ENCODE measurements at places on chromosomes 3 and 15.

DNA sequence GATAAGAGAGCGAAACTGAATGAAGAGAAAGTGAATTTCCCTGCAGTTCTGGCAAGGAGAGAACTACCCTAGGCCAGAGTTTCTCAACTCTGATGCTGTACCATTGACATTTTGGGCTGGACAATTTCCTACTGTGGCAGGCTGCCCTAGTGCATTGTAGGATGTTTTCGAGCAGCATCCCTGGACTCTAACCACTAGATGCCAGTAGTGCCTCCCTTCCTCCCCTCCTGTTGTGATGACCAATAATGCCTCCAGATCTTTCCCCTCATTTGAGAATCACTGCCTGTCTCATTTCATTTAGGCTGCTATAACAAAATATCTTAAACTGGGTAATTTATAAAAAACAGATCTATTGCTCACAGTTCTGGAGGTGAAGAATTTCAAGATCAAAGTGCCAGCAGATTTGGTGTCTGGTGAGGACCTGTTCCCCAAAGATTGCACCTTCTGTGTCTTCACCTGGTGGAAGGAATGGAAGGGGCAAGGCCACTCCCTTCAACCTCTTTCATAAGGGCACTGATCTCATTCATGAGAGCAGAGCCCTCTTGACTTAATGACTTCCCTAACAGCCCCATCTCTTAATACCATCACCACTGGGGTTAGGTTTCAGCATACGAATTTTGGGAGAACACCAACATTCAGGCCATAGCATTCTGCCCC is 188.9 kb upstream of the MEIS2 start:
- no peak for DNase-seq

- DNase-seq, result no peak
These were observed 130.4 kb downstream of the FRMD5 start for GRCh38 chr15:44064706-44065105.

GRCh38 chr15:36557364-36557763 is 22.1 kb upstream of the CDIN1 start:
- no peak for DNase-seq

- DNase-seq, result no peak
These were observed 47.0 kb upstream of the ACKR4 start for GRCh38 chr3:132549890-132550578.

DNA sequence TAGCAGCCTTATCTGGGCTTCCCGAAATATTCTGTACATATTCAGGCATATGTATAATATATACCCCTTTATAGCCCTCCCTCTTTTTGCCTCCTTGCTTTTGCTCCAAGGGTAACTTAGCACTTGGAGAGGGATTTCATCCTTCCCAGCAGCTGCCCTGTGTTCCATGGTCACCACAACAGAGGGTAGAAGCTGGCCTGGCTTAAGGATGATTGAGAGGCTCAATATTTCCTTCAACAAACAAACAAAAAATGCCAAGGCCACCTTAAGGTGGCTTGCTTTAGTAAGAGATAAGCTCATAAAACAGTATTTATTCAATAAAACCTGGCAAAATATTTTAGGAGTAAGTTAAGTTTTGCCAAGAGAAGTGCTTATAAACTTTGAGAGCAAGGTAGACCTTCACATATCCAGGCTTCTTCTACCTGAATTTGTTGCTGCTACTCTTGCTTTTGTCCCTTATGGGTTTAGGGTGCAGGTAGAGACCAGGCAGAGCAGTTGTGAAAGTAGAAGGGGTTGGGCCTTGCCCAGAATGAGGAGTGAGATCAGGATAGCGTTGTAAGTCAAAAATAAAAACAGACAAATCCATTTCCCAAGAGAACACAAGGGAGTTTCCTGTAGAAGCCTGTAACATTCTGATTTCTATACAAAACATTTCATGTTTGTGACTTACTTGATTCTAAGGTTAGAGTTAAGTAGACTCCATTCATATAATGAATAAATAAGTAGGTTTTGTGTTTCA is 52.7 kb upstream of the ATOSA start:
- no peak for DNase-seq

DNA sequence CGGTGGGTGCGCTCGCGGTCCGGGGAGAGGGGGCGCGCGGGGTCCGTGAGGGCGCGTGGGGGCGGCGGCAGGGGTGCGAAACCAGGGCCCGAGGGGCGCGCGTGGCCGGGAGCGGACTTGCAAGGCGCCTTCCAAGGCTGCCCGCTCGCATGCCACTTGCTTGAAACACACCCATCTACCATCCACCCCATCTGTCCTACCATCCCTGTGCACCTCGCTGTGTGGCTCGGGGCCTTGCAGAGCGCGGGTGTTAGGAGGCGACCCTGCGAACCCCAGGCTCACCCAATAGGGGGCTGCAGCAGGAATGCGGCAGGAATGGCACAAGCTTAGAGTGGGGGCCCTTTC is 240 bp downstream of the CFAP100 start:
- DNase-seq, result no peak

DNA sequence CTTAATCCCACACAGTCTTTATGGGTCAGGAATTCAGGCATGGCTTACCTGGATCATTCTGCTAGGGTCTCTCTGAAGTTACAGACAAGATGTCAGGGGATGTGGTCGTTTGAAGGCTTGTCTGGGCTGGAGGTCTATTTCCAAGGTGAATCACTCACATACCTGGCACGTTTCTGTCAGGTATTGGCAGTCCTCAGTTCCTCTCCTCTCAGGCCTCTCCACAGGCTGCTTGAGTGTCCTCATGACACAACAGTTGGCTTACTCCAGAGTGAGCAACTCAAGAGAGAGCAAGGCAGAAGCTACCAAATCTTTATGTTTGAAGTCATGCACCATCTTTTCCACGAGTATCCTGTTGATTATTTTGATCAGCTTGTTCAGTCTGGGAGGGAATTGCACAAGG is 43.9 kb upstream of the PARP14 start:
- no peak for DNase-seq

DNA sequence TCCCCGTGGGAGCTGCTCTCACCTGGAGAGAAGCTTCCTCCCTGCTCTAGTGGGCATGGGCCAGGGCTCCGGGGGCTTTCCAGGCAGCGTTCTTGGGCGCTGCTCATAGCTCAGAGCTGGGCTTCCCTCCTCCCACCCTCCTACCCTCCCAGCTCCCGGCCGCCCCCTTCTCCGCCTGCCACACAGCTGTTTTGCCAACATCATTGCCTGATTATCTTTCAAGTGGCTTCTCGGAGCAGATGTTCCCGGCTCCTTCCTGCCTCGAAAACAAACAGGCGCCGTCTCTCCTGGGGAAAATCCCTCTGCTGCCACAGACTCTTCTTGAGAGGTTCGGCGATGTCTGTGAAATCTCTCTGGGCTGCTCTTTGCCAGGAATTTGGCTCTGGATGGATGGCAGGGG is 195.6 kb downstream of the RPLP1 start:
- no peak for DNase-seq

- DNase-seq, result no peak
These were observed 114.6 kb upstream of the TRIM42 start for GRCh38 chr3:140563206-140563760.

DNA sequence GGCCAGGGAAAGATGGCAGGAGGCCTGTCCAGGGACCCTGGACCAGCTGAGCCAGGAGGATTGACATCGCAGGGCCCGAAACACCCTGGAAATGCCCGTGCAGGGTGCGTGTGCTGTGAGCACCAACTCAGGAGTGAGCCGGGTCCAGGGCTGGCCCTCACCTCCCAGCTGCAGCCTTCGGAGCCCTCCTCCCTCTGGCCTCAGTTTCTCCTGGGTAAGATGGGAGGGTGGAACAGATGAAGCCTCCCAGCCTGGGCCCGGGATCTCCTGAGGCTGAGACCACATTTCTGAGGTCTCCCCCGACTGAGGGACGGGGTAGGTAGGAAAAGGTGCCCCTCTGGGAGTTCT is 5.3 kb upstream of the CALML4 start:
- no peak for DNase-seq

- no peak for DNase-seq
These were observed 713.3 kb downstream of the GBE1 start for GRCh38 chr3:81048058-81048665.

DNA sequence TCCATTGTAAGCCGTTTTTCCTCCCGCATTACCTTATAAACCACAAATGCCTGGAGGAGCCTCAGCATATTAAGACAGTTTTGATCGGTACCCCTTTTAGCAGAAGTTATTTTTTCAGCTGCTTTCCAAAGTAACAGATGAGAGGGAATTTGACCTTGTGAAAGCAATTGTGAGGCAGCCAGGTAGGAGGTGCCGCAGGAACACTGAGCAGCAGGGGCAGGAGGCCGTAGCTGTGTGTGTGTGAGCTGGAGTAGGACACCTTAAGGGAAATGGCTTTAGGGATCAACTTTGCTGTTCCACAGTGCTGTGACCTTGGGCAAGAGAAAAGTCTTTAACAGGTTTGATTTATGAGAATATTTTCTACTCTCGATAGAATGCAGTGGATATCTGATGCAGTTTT is 482.1 kb downstream of the IL5RA start:
- no peak for DNase-seq

GRCh38 chr3:46280105-46280797 is 38.0 kb downstream of the CCR3 start:
- DNase-seq, result no peak

DNA sequence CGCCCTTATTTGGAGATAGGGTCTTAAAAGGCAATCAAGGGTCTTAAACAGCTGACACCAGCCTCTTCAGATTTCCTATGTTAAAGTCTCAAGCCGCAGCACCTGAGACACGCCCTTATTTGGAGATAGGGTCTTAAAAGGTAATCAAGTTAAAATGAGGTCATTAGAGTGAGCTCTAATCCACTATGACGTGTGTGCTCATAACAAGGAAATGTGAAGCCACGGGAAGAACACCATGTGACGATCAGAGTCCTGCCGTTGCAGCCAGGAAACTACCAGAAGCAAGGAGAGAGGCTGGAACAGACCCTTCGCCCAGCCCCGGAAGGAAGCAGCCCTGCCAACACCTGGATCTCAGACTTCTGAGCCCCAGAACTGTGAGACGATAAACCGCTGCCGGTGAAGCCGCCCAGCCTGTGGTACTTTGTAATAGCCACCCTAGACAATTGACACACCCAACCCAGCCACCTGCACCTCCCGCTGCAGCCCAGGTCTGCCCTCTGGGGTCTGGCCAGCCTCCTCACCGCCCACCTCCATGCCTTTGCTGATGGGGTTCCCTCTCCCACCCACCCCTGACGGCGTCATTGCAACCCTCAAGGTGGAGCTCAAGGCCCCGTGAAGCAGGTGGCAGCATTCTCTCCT is 137.9 kb downstream of the MEGF11 start:
- peak; percentile 45 for DNase-seq

DNA sequence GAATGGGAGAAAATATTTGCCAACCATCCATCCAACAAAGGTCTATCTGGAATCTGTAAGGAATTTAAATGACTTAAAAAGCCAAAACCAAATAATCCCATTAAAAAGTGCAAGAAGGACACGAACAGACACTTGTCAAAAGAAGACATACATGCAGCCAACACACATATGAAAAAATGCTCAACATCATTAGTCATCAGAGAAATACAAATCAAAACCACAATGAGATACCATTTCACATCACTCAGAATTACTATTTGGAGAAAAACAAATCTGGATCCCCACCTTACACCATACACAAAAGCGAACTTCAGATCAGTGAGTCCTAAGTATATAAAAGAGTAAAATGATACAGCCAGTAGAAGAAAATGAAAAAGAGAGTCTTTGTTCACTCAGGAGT is 58.6 kb upstream of the MNS1 start:
- no peak for DNase-seq

DNA sequence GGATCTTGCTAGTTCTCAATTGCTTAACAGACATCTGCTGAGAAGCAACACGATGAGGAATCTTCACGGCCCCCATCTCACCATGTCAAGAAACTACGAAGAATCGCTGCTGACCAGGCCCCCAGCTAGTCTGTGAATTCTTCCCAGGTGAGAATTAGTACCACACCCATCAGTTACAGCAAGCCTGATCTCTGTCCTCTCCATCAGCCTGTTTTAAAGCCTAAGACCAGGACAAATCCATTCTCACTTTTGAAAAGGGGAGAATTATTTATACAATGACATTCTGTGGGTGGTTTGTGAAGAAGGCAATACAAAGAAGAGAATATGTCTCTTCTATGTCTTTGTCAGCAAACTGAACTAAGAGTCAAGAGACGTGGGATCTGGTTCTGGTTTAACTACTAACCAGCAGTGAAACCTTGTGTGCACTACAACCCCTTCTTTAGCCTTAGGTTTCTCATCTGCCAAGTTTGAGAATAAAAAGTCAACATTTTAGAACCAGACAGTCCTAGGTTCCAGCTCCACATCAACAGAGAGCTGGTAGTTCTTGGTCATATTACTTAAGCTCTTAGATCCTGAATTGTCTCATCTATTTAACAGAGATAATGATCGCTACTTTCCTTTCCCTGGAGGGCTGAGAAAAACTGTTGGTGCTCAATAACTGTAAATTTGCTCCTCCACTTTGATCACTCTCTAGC is 160.4 kb upstream of the RORA start:
- no peak for DNase-seq

GRCh38 chr3:197029511-197030167 is at the start of gene MELTF:
Gene MELTF, minus strand, starts transcription at chr3:197029817. Its CDS starts 115 bp downstream, at chr3:197029702.
- DNase-seq, result peak; percentile 55

DNA sequence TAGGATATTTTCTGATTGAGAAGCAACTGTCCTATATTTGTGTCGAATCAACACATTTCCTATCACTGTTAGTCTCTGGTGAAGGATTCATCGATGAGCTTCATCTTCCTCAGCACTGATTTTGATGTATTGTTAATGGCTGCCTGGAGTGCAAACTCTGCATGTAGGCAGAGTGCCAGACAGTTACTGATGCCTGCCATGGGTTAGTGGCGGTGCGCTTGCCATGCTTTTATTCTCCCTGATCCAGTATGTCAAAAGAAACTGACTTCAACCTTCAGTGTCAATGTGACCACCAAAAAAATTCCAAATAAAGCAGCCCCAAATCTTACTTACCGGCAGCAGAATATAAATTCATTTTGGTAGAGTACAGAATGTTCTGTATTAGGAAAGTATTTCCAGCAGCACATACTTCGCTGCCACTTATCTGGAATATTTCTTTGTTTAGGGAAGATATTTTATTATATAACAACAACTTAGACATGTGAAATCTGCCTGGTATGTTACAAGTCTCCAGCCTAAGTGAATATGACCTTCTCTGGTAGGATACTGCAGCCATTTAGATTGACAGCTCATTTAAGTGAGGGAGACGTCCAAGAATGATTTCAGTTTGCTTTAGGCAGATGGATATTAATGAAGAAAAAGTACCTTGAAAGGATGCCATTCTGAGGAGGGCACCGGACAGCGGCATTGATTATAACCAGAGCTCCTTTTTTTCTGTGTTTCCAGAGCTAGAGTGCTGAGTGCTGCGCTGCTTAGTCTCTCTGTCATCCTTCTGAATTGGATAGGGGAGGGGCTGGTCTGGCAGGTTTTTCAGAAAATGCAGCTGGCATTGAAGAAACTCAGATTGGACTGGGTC is 59.9 kb downstream of the ARHGEF26 start:
- no peak for DNase-seq

All from CD4-positive, CD25-positive, alpha-beta regulatory T cell (primary cell).